ENCODE measurements at places on chromosomes 7 and 10.

DNA sequence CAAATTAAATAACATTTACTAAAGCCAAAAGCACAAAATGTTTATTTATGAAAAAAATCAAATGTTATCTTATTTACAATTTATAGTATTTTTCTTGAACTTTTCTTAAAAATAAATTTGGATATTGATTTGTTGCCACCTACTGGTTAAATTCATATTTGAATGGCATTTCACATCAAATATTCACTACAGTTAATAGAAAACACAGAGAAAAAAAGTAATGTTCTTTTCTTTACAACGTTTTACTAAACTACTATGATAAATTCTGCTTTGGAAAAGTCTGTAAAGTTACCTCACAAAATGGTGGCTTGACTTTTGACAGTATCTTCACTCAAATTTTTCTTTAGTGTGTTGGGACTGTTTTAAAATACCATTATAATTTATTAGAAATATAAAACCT is 52.7 kb downstream of the SRPK2 start:
- no peak for DNase-seq

GRCh38 chr10:62054408-62054807 is 152.9 kb downstream of the ARID5B start:
- no peak for DNase-seq

GRCh38 chr10:48941427-48942075 is 1.9 kb upstream of the LRRC18 start:
- no peak for DNase-seq

- no peak for DNase-seq
Observed at GRCh38 chr7:18336626-18337025, 158.9 kb upstream of the HDAC9 start.

GRCh38 chr7:155935005-155935557 is 122.8 kb upstream of the SHH start:
- DNase-seq = no peak

- no peak for DNase-seq
Observed at GRCh38 chr7:43693687-43694398, 35.5 kb downstream of the COA1 start.

GRCh38 chr10:127906548-127907377 is at the start of gene PTPRE:
Gene PTPRE (plus strand): TSS chr10:127907103. CDS start chr10:128040882, 133,779 bp downstream.
- DNase-seq = peak; percentile 84

GRCh38 chr10:25552283-25552919 is 377.6 kb downstream of the GPR158 start:
- DNase-seq = no peak
